ENCODE measurements at places on chromosomes 6 and 20.

GRCh38 chr6:48542191-48542590, 431.2 kb upstream of the PTCHD4 start:
- no peak for DNase-seq

DNA sequence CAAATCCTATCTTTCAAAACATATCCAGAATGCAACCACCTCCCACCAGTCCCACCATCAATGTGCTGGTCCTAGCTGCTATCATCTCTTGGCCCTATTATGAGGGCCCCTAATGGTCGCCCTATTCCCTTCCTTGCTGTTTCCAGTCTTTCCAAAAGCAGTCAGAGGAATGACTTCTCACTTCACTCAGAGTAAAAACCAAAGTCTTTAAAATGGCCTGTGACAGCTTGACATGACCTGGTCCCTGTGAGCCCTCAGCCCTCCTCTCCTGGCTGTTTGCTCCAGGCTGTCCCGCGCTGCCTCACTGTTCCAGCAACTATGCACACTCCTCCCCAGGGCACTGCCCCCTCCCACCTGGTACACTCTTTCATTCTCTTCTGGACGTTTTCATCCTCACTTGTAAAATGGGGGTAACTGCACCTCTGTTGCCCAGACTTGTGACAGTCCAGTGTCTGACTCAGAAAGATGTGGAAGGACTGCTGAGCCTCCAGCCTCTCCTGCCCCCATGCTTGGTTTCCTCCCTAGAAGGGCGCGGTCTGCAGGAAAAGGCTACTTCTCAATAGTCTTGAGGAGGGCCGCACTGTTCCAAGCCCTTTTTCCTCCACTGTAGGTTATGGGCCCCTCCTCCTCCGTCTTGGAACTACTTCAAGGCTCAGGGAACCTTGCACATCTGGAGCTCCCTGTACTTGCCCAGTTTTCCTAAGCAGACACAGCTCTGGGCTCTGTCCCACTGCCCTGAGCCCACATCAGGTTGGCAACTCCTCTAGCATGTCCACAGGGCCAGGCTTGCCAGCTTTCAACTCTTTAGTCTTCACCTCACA, 64.7 kb downstream of the MYH7B start:
- DNase-seq: no peak

- DNase-seq: no peak
Measured at GRCh38 chr20:5096463-5096862, 23.3 kb downstream of the PCNA start.

- no peak for DNase-seq
Measured at GRCh38 chr20:11753155-11753554, 164.5 kb upstream of the BTBD3 start.

GRCh38 chr6:24472181-24472580, 17.2 kb downstream of the GPLD1 start:
- DNase-seq: no peak

DNA sequence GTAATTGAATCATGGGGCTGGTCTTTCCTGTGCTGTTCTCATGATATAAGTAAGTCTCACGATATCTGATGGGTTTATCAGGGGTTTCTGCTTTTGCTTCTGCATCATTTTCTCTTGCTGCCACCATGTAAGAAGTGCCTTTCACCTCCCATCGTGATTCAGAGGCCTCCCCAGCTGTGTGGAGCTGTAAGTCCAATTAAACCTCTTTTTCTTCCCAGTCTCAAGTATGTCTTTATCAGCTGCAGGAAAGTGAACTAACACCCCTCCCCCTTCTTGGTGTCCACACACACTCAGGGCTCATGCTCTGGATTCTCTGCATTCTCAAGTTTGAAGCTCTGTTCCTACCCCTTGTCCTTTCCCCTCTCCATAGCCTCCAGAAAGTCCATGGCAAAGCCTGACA, 107.1 kb downstream of the THBS2 start:
- DNase-seq: no peak

- DNase-seq: no peak
Measured at GRCh38 chr6:158911746-158912480, 88.1 kb downstream of the RSPH3 start.

DNA sequence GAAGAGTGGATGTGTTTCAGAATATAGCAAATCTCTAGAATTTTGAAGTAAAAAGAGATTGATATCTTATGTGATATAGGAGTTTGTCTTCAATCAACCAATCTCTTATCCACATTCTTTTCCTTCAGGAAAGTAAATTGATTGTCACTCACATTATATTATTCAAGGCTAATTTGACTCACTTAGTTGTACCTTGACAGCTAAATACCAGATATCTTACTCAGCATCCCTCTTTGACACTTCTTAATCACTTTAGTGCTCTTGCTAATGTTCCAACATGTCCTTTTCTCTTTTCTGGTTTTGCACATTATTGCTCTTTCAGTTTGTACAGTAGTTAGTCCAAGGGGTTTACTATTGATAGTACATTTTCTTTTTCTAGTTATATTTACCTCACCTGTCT, 286.9 kb upstream of the PTCHD4 start:
- DNase-seq: no peak

DNA sequence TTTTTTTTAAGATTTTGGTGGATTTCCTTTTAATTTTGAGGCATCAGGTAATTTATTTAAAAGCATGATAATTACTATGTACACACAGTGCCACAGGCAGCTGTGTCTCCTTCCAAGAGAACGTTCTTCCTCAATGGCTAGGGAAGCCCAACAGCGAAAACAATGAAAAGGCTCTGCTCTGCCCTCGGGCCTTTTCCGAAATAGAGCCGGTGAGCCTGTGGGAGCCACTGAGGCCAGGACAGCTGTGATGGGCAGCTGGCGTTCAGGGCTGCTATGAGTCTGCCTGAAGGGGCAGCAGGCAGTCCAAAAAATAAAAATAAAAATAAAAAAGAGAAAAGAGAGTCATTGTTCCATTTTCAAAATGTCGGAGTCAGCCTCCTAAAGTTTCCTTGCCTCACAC, 443.8 kb downstream of the KIF16B start:
- no peak for DNase-seq

DNA sequence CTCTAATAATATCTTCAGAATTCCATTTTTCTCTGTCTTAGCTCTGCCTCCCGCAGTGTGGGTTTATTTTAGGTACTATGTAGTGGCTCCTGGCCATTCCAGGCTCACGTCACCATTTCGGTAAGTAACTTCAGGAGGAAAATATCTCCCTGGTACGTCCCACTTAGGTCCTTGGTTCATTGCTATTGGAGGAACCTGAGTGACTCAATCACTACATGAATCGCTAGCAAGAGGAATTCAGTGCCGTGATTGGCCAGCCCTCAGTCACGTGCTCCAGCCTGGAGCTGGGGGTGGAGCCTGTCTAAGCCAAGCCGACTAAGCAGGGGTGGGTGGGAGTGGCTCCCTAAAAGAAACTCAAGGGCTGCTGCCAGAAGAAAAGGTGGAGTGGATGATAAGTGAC, 67.3 kb upstream of the E2F3 start:
- no peak for DNase-seq

DNA sequence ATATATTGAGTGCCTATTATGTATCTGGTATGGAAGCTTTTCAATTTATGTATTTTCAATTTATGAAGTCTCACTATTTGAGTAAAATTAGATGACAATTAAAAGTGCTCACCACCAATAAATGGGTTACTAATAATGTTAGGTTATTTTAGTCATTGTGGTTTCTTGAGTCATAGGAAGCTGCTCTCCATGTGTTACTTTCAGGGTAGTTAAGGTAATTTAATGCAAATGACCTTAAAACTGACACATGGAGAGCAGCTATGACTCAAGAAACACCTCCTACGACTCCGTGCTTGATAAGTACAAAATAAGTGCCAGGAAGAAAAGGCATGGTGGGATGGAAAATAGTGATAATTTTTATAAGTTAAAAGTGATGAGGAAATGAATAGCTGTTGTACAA, 16.5 kb upstream of the TINAG start:
- DNase-seq: no peak

DNA sequence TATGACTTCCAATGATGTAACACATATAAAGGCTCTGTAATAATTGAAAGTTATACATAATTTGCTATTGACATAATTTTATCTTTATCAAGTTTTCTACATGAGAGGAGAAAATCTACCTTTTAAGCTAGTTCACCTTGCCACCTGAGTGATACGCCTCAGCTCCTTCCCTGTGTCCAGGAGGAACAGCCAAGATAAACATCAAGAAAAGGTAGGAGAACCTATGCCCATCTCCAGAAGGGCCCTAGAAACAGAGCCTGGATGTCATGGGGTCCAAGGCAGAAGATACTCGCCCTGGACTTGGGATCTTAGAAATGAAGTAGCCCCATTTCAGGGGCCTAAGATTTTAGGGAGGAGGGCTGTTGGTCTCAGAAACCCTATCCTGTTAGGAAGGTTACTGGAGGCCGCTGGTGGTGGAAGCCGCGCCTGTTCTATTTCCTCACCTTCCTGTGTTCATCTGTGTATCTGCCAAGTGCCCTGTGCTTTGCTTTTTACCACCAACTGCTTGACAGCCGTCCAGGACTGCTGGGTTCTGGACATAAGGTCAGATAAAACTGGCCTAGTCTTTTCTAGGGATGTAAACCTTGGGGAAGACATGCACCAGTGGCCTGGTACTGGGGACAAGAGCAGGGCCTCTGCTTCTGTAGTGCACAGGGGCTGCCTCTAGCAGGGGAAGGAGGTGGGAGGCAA, 178.5 kb downstream of the ARID1B start:
- DNase-seq: no peak
